SJSA1 (cell line): ENCODE measurements at places on chromosomes 16 and 17. TPM values are rescaled to one million over a fixed set of nuclear protein-coding genes. Genes with fewer than 3 reads are reported as not detected.

GRCh38 chr16:11794996-11795886, 1.8 kb downstream of the ZC3H7A start:
- no peak for DNase-seq

DNA sequence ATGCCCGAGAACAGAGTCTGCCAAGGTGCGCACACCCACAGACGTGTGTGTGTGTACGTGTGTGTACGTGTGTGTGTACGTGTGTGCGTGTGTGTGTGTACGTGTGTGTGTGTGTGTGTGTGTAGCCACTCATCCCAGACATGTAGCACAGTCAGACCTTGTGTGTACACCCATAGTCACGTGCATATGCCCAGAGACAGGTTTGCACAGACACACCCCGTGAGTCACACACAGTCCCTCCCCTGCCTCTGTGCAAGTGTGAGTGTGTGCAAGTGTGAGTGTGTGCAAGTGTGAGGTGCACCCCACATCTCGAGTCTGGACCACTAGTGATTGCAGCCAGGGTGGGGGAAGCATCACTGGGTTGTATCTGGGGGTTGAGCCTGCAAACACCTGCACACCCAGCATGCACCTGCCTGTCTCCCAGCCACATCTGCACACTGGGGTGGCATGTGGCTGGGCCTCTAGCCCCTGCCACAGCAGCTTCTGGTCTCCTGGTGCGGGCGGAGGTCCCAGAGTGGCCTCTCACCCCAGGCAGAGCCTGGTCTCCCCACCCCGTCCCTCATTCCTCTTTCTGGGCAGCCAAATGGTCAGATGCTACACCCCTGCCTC, 23.6 kb downstream of the BAHCC1 start:
- no peak for DNase-seq

DNA sequence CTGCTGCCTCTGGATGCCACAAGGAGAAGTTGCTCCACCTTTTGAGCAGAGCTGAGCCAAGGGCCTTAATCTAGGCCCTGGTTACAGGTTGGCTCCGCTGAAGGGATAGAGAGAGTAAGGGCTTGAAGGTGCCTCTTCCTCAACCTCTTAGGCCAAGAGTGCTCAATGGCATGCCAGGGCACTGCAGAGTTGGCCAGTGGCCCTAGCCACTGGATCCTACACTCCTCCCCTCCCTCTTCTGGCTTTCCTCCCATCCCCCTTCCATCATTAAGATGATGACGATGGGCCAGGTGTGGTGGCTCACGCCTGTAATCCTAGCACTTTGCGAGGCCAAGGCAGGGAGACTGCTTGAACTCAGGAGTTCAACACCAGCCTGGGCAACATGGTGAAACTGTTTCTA, 50.5 kb downstream of the MYO18A start:
- no peak for DNase-seq

DNA sequence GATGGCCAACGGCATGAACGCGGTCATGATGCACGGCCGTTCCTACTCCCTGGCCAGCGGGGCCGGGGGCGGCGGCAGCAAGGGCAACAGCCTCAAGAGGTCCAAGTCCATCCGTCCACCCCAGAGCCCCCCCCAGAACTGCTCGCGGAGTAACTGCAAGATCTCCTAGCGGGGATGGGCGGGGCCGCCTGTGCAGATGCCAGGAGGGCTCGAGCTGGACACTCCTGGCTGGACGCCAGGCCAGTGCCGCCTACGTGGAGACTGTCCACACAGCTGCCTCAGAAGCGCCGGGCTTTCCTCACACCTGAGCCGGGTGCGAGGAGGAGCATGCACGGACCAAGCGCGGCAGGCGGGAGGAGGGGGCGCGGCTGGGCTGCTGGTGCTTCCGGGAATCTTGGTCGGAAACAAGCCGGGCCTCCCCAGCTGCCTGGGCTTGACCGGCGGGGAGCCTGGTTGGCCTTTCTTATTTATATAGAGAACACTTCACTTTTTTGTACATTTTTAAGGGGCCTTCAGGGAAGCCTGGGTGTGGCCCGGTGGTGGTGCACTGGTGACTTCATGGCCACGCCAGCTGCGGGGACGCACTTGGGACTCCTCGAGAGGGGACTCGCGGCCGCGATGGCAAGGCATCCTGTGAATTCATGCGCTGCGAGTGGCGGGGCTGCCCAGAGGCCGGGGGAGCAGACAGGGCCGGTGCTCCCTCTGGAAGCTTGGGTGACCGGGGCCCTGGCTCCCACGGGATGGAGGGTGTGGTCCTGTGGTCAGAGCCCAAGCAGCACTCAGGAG, 3.1 kb upstream of the WFIKKN1 start:
- DNase-seq = no peak

GRCh38 chr17:72274614-72275013, 153.8 kb downstream of the SOX9 start:
- DNase-seq = no peak

- DNase-seq = no peak
These were observed 86.6 kb downstream of the NXN start for GRCh38 chr17:892958-893357.

- no peak for DNase-seq
These were observed 109.7 kb upstream of the CLEC3A start for GRCh38 chr16:77912617-77913016.

- no peak for DNase-seq
These were observed at the start of gene C16orf89 for GRCh38 chr16:5065813-5066212. C16orf89 (minus strand) TSS chr16:5065956; CDS start chr16:5065908, 48 bp downstream.

GRCh38 chr16:87391324-87391949, 699 bp upstream of the MAP1LC3B start:
- no peak for DNase-seq

- no peak for DNase-seq
These were observed 1070.0 kb downstream of the CDH11 start for GRCh38 chr16:64051824-64052223.

- DNase-seq = no peak
These were observed 29.4 kb downstream of the TANC2 start for GRCh38 chr17:62995377-62995885.

- DNase-seq = no peak
These were observed 15.8 kb downstream of the ANKFY1 start for GRCh38 chr17:4247971-4248388.

DNA sequence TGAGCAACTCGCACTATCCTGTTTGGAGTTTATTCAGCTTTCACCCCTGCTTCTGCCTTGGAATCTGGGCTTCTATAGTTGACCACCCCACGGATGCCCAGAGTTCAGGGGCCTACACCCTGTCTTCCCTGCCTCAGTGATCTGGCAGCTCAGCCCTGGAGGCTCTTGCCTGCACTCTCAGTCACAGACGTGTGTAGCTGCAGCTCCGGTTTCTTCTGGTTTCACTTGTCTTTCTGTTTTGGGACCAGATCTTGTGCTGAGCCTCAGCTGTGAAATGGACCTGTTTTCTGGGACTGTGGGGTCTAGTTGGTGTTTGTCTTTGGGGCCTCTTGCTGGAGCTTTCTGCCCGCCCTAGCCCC, 5.8 kb downstream of the GPT2 start:
- DNase-seq = no peak

DNA sequence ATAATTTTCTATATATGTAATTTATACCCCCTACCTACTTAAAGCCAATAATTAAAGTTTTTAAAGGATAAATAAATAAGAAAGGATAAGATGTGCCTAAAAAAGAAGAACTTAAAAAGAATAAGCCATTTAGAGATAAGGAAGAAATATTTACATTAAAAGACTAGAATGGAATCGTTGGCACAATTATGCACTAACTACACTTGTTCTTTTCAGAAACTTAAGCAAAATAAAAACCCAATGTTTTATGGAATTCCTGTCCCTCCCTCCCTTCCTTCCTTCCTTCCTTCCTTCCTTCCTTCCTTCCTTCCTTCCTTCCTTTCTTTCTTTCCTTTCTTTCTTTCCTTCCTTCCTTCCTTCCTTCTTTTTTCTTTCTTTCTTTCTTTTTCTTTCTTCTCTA, 4.5 kb upstream of the KRTAP4-6 start:
- no peak for DNase-seq

DNA sequence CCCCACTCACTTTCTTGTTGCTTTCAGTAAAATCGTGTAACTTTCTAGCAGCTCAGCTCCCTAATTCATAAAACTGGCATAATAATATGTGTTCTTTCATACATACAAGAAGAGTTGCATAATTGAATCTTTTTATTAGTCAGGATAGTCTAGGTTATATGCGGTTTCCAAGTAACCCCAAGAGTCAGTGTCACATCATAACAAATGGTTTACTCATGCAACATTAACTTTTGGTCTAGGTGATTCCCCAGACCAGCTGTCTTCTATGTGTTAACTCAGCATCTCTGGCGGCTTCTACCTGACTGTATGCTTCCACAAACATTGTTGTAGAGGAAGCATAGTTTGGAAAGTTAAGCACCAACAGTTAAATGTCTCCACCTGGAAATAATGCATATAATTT, 1000.4 kb downstream of the CDH11 start:
- no peak for DNase-seq

GRCh38 chr16:20887207-20887606, 13.0 kb downstream of the DCUN1D3 start:
- DNase-seq = no peak

DNA sequence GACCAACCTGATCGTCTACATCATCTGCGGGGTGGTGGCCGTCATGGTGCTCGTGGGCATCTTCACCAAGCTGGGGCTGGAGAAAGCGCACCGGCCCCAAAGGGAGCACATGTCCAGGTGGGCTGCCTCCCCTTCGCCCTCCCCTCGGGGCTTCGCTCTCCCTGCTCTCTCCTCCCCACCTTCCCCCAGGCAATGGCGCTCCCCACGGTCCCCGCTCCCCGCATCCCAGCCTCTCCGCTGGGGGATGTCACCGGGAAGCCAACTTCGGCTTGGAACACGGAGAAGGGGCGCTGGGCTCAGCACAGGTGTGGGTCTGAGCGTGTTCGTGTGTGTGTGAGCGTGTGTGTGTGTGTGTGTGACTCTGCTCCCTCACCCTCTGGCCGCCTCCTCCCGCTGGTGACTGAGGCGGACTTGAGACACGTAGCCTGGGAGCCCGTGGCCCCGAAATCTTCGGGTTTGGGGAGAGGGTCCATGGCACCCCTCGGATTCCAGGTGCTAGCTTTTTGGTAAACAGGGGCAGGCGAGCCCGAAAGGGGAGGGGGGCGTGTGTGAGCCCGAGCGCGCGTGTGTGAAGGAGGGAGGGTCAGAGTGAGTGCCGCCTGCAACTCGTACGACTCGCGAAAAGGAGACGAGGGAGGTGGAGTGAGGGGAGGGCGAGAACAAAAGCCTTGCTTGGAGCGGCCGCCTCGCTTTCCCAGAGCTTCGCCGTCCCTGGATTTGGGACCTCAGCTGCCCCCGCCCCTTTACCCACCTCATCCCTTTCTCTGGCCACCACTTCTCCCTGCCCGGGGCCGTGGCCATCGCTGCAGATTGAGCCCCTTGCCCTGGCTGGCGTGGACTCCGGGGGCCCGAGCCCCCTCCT, 1.3 kb downstream of the SHISA9 start:
- no peak for DNase-seq

- peak; percentile 99 for DNase-seq
These were observed at the start of the genes POLR3K and SNRNP25 for GRCh38 chr16:53346-54236. POLR3K (minus strand) TSS chr16:53608; CDS start chr16:53586, 22 bp downstream. SNRNP25 (plus strand) TSS chr16:53828; CDS start chr16:54017, 189 bp downstream.

DNA sequence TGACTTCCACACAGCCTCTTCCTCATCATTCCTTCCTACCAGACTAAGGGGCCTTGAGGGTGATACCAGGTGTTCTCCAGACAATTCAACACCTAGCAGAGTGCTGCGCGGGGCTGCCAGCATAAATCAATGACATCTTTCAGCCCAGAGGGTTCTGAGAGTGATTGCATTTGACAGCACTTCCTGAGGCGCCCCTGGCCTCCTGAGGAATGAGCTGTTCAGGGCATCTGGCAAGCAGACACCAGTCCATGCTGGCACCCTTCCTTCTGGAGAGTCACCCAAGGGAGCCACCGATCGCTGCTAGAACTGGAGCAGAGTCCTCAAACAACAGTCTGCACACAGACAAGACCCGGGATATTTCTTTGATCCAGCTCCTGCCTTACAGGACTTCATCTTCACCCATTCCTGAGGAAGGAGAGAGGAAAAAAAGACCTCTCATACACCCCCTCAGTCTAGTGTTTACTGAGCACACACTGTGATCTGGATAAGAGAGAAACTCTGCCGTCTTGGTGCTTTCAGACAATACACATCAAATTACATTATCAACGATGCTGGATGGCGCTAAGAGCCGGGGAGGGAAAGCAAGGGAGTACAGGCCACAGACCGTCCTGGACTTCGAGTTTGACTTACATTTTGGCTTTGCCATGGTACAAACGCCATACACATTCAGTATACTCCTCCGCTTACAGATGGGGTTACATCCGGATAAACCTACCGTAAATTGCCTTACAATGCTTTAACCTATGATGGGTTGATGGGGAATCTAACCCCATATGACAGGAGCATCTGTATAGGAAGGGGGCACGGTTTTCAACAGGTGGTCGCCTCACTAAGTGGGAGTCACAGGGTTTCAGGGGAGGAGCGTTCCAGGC, 23.0 kb downstream of the NPTX1 start:
- no peak for DNase-seq

GRCh38 chr16:80687606-80688005, 116.8 kb downstream of the CDYL2 start:
- DNase-seq = no peak

Gene YBX2
- total RNA-seq = not detected in 2 replicates

Gene CACNG1
- total RNA-seq = 0.26 TPM in 1 of 2 replicates, not detected in the other

Gene CFDP1
- total RNA-seq = 90.3 and 114 TPM in 2 replicates

Gene RNFT1
- total RNA-seq = 42.4 and 43.6 TPM in 2 replicates

Gene TMEM170A
- 17.7 and 23.7 TPM in 2 replicates for total RNA-seq

Gene FBXW10B
- 0.41 and 1.7 TPM in 2 replicates for total RNA-seq

Gene LAT
- 2.0 TPM in 1 of 2 replicates, not detected in the other for total RNA-seq

Gene TEX14
- 0.03 and 0.13 TPM in 2 replicates for total RNA-seq

Gene TPPP3
- not detected in 2 replicates for total RNA-seq

Gene TMC7
- total RNA-seq = 0.22 and 0.84 TPM in 2 replicates
